ENCODE measurements at places on chromosomes 2 and 18. TPM values are rescaled to one million over a fixed set of nuclear protein-coding genes. Genes with fewer than 3 reads are reported as not detected.

Gene DUSP2
- 2.3 TPM for total RNA-seq

Gene GAD1
- total RNA-seq = not detected

- peaks cover 13% of the 10 kb centered on the region for H3K4me1 ChIP-seq
- no peak overlapping the region for H3K4me3 ChIP-seq
- no peaks in the 10 kb centered on the region for H3K27me3 ChIP-seq
- H3K27ac ChIP-seq = peak overlapping the region; percentile 41
- peaks cover 51% of the 10 kb centered on the region for H3K36me3 ChIP-seq
These were observed 52.6 kb downstream of the ZAP70 start for GRCh38 chr2:97765933-97766332.

GRCh38 chr2:128714851-128715312, 396.2 kb upstream of the HS6ST1 start:
- H3K4me3 ChIP-seq = no peak overlapping the region
- no peak overlapping the region for H3K27ac ChIP-seq
- H3K27me3 ChIP-seq = no peaks in the 10 kb centered on the region

GRCh38 chr2:209933499-209934483, 68.6 kb upstream of the RPE start:
- no peaks in the 10 kb centered on the region for H3K27me3 ChIP-seq
- no peak for DNase-seq

- no peaks in the 10 kb centered on the region for H3K36me3 ChIP-seq
- no peaks in the 10 kb centered on the region for H3K27me3 ChIP-seq
- no peak overlapping the region for H3K27ac ChIP-seq
- DNase-seq = no peak
- H3K4me1 ChIP-seq = no peaks in the 10 kb centered on the region
- no peak overlapping the region for H3K4me3 ChIP-seq
These were observed 135.7 kb downstream of the DSEL start for GRCh38 chr18:67380867-67381266.

DNA sequence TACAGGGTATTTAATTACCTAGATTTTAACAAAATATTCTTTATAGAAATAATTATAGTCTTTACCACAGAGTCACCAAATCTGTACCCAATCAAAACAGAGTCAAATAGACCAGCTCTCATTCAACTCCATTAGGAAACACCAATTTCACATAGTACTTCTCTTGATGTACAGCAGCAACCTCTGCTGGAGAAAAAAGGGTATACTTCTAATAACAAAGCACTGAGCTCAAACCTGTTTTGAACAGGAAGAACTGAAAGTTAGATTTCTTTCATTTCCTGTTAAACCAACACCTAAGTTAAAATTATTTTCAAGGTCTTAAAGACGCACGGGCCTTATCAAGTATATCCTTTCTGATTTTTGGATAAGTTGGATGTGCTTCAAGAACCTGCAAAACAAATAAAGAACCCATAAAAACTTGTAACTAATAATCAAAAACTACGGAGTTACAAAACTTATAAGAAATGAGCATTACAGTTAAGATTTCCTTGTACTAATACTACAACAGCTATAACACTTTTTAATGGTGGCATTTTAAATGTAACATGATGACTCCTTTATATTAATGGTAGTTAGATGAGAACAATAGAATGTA, 79.0 kb downstream of the TTC21B start:
- DNase-seq = no peak
- H3K27me3 ChIP-seq = no peaks in the 10 kb centered on the region
- no peak overlapping the region for H3K4me3 ChIP-seq
- H3K4me1 ChIP-seq = no peaks in the 10 kb centered on the region
- no peak overlapping the region for H3K27ac ChIP-seq
- no peaks in the 10 kb centered on the region for H3K36me3 ChIP-seq

DNA sequence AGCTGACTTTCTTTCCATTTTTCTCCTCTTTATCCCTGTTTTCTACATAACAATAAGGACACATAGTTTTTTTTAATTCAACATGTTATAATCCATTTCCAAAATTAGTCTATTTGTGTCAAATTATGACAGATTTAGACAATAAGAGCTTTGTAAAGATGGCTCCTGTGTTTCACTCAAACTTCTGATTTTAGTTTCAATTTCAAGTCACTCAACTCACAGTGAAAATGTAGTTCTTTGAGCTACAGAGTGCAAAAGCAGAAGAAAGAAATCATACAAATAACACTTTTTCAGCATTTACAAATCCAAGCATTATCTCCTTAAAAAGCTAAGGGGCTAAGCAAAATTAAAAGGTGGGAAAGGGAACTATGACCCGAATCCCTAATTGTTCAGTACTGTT, 340.7 kb upstream of the TRIB2 start:
- no peak for DNase-seq
- no peaks in the 10 kb centered on the region for H3K27me3 ChIP-seq

DNA sequence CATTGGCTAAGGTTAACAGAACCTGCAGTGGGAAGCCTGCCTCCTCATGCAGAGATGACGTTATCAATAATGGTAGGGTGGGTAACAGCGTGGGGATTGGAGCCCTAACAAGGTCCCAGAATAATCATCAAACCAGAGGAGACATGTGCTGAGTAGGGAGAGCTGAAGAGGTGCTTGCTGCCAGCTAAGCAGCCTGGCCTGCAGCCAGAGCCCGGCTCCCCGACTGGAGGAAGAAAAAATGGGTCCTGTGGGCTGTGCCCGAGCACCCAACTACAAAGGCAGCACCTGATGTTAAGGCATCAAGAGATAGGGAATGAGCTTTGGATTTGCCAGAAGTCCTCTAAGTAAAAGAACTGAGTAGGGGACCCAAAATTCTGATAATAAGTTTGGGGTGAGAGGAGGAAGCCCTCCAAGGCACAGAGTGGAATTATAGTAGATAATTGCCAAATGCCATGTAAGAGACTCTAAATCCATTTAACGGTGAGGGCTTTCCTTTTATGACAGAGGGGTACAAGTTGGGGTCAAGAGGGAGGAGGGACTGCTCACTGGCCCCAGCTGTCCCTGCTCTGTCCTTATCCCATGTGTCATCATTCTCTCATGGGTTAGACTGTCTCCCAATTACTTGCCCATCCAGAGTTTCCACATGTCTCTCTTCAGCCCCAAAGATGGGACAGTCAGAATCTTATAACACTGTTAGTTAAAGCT, 156.1 kb downstream of the ANTXR1 start:
- no peaks in the 10 kb centered on the region for H3K27me3 ChIP-seq
- H3K36me3 ChIP-seq = no peaks in the 10 kb centered on the region
- no peak overlapping the region for H3K27ac ChIP-seq
- DNase-seq = no peak
- no peak overlapping the region for H3K4me3 ChIP-seq

GRCh38 chr2:234556848-234557573, 60.1 kb upstream of the ARL4C start:
- H3K36me3 ChIP-seq = no peaks in the 10 kb centered on the region
- no peak for DNase-seq
- H3K27me3 ChIP-seq = no peaks in the 10 kb centered on the region
- H3K27ac ChIP-seq = no peak overlapping the region
- no peaks in the 10 kb centered on the region for H3K4me1 ChIP-seq
